Ecto neural progenitor cell (in vitro differentiated cells): ENCODE measurements at places on chromosomes 7 and 10.
A peak's percentile ranks its signal among the peaks of the same experiment; 100 is the strongest.

GRCh38 chr10:43197834-43198681 is 59.8 kb downstream of the CSGALNACT2 start:
- peak; percentile 52 for DNase-seq

GRCh38 chr10:56028298-56029132 is 332.5 kb downstream of the ZWINT start:
- DNase-seq = no peak

DNA sequence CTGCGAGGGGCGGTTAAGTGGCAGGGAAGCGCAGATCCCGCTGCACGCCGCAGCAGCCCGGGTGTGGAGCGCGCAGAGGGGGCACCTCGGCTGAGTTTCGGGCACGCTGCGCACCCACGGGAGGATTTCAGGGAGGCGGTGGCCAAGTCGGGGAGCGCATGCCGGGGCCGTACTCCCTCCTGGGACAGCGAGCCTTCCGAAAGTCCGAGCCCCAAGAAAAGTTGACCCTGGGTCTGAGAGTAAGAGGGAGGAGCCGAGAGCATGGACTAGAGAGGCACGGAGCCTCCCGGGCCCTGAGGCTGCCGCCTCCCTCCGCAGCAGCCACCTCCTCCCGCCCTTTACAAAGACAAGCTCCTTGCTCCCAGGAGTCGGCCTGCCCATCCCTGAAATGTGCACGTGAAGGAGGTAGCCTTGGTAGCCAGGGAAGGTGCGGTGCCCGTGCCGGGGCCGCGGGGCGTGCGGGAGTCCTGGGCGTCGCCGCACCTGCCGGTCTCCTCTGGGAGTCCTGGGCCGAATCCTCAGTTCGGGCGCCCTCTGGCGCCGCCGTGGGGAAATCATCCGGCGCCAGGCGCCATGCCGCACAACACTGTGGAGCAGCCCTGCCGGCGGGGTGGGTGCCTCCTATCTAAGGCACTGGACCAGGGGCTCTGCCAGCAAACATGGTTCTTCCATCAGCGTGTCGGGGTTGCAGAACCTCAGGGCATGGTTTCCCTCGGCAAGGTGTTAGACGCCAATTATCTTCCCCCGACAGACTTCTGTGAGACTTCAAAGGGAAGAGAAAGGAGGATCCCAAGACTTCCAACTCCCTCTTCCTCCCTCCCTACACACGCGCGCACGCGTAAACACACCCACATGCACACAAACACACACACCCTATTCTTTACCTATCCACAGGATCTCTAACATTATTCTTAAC is 104.0 kb downstream of the TRIL start:
- peak; percentile 93 for DNase-seq

- DNase-seq = no peak
These were observed 50.8 kb downstream of the CAMK2B start for GRCh38 chr7:44274623-44274975.

DNA sequence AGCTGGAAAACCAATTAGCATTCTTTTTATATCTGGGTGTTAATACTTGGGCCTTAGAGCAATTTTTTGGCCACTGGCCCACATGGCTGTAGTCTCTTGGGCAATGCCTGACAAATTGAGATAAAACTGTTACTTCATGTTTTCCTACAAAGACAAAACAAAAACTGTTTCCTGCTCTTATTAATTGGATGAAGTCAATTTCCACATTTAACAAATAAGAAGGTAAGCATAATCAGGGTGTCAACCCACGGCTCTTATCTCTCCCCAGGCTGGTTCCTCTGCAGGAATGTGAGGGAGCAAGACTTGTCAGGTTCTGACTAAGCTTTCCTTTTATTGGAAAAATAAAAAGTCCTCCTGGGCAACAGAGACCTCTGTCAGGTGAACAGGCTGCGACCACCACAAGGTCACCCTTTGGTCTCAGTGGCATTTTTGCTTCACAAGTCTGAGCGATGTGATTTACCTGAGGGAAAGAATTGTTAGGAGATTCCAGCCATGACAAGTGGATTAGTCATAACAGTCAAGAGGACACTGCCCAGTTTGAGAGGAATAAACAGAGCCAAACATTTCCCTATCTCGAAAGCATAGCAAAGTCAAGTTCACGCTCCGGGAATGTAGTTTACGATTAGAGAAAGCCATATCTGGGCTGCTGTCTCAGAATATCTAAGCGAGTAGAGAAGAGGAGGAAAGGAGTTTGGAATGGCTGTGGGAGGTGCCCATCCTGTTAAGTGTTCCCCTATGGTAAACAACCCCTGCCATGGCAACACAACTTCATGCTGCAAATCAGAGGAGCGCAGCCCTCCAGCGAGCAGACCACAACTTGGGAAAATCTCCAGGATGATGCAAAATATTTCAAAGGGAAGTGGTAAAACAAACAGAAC is 144.4 kb downstream of the TES start:
- no peak for DNase-seq

DNA sequence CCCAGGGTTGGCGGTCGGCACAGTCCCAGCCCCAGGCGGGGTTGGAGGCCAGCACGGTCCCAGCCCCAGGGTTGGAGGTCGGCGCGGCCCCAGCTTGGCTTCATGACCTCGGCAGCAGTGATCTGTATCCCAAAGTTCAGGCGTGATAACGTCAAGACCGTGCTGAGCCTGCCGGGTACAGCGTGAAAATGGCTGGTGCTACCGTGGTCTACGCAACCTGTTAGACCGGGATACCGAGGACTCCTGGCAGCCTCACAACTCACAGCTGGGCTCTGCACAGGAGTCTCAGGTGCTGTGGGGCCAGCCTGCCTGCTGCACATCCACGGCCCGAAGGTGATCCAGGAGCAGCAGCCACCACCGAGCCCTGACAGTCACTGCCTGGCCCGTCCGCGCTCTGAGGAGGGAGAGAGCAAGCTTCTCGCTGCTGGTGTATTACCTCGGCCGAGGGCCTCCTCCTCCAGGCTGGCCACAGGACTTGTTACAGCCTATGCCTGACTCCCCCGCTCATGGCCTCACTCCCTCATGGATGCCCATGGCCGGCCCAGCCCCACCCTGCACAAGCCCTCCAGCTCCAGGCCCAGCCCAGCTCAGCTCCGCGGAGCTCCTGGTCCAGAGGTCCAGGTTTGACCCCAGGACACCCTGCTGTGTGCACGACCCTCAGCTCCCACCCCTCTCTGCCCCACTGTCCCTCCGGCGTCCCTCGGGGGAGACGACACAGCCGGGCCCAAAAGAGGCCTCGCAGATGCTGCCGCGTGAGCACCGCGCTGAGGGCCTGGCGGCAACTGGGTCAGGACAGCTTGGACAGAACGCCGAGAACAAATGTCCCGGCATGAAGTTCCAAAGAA is 156.0 kb downstream of the ELFN1 start:
- no peak for DNase-seq

DNA sequence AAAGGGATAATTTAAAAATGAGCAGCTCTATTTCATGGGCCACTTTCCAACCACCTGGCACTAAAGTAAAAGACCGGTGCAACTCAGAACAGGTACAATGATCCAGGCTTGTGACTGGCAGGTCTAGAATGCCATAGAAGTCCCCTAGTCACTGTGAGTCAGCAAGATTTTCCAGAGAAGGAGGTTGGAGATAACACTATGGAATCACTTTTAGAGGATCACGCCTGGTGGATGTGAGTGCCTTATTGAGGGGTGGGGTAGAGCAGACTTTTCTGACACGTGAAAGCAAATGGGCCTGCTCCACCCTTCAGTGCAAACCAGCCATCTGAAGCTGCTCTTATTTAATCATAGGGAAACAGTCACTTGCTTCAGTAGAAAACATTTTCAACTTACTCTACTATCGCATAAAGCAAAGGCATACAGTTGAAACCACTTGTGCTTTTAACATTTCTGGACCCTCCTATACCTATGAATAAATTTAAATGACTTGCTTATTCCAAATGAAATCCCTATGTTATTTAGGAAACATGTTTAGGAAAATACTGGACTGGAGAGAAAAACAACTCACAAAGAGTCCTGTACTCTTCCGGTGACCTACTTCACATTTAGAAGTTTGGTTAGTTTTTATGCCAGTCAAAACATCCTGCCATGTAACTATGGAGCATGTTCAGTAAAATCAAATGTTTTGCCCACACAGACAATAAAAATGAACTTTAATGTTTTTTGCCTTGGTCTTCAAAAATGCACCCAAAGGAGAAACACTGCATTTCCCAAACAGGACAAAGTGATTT is 21.5 kb upstream of the AKR1C1 start:
- no peak for DNase-seq

DNA sequence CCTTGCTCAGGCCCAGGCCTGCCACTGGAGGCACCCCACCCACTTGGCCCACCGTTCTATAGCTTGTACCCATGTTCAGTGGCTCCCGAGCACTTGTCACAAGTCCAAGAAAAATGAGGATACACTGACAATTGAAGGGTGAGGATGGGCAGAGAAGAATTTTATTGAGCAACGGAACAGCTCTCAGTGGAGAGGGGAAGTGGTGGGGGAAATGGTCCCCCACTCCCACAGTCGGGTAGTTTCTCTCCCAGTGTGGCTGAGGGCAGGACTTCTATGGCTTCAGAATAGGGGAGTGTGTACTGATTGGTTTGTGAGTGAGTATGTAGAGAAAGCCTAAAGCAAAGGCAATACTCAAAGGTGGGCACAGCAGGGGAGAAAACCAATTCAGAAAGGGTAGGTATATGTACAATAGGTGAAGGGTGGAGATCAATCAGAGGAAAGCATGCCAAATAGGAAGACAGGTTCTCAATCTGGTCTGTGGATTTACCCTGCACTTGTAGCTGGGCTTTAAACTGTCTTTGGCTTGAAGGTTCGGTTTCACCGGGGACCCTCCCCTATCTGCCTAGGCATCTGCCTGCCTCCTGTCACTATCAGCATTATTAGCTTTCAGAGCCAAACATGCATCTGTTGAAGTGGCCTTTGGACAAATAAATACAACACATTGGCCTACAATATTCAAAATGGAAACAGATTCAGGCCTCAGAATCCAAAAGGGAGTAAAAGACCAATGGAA is 8.9 kb upstream of the TSPAN13 start:
- no peak for DNase-seq

DNA sequence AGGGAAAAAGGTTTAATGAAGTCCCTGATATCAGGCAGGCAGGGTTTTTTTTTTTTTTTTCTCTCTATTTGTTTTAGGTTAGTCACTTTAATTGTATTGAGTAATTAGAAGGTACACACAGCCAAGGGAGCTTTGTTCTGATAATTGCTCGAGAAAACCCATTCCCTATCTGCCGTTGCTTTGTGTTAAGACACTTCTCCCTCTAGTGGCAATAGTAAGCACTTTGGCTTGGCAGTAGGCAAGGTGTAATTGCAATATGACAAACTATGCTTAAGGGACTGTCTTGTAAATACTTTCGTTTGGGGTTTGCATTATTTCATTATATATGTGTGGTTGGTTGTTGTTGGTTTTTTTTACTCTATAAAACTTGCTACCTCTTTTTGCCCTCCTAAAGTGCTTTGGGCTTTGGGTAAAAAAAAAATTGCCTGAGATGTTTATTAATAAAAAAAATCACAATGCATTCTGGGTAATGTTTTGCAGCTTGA is 113.4 kb downstream of the BTRC start:
- no peak for DNase-seq

GRCh38 chr7:132465516-132465915 is 110.8 kb downstream of the PLXNA4 start:
- no peak for DNase-seq

DNA sequence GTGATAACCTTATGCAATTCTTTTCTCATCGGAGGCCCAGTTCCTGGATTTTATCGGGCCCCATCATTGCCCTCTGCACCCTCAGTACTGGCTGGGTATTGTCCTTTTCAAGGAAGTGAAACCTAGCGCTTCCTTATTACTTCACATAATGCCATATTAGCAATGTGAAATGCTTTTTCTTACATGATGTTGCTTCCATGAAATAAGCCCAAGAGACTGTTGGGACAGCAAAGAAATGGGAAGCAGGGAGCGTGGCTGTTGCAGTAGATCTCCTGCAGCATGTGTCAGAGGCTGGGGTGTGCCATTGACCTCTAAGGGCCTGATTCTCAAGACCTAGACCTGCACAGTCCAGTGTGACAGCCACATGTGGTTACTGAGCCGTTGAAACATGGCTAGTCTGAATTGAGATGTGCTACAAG is 8.1 kb downstream of the CHN2 start:
- DNase-seq = no peak

- DNase-seq = no peak
These were observed 168.2 kb upstream of the SEMA3A start for GRCh38 chr7:84362828-84363227.

DNA sequence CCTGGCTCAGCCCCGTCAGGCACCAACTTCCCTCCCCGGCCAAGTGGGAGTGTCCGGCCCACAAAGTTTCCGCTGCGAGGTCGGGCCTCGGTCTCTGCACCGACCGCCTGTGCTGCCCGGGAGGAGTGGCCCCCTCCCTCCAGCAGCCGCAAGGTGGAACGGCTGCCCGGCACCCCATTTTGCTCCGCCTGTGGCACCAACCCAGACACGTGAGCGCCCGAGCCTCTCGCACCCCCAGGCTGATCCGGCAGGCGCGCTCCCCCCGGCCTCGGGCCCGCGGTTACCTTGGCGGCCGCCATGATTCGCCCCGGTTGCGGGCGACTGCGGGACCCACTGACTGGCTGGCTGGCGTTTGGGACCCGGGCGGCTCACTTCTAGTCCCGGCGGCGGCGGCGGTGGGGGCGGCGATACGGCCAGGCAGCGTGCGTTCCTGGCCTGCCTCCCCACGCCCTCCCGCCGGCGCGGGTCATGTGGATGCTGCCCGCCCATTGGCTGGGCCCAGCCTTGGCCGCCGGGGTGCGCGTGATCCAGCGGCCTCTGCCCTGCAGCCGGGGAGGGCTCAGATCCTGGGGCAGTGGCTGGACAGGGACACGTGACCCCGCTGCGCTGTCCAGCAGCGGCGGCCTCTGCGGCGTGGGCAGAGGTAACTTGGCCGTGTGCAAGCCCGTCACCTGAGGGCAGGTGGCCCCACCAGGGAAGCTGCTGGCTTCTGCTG is at the start of gene SLC25A13:
TSS of gene SLC25A13 (minus strand) at position 441 of the 715 bp plus-strand sequence. CDS start at position 299, 142 bp downstream.
- peak; percentile 93 for DNase-seq

- no peak for DNase-seq
These were observed 84.3 kb downstream of the NPTX2 start for GRCh38 chr7:98701372-98701771.

- DNase-seq = no peak
These were observed 33.5 kb upstream of the UMAD1 start for GRCh38 chr7:7607010-7607409.

DNA sequence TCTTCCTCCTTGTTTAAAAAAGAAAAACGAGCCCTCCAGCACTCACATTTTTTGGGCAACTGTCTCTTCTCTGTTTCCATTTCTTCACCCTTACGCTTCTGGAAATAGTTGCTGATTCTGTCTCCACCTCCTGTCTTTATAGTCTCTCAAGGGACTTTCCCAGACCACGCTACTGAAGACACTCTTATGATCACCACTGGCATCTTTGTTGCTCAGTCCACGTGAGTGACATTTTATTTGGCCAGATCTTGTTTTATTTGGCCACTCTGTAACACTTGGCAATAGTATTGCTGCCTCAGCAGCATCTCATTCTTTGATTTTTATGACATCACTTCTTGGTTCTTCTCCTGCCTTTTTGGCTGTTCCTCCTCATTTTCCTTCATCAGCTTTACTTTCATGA is 21.6 kb upstream of the NME8 start:
- DNase-seq = no peak

DNA sequence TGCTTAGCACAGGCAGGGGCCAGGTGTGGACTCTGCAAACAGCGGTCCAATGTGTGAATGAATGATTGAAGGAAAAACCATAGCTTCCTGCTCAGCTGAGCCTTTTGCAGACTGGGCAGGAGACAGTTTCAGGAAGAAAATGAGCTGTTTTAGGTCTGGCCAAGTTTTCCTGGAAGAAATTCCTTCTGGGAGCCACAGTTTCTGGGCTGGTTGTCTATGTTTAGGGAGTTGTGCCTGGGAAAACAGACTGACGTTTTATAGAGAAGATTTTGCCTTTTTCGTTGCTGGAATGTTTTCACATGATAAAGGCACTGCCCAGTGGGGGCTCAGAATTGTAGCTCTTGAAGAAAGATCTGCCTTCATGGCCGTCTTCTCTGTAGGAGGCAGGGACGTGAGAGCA is 255.1 kb downstream of the CCSER2 start:
- peak; percentile 7 for DNase-seq
